Stimulated activated CD4-positive, alpha-beta T cell treated with anti-CD3 and anti-CD28 coated beads, Interleukin-12 subunit alpha, Interleukin-12 subunit beta, amount 100 ng/mL, for 24 hours (primary cell): ENCODE measurements at places on chromosomes 2 and 18.

- no peak for DNase-seq
Observed at GRCh38 chr2:174615871-174616436, 18.4 kb upstream of the WIPF1 start.

DNA sequence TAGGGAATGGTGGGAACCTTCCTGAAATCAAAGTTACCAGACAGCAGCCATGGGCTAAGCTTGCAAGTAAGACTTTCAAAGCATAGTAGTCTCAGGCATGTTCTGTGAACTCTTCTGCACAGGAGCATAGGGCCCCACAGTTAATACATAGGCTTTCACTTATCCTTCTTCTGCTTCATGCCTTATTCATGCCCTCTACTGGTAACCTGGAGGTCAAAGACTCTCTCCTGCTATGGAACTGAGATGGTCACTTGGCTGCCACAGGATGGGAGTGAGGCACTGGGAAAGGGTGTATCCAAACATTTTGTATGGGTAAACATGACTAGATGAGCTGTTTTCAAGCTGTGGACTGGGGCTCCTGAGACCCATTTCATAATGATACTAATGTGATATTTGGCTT is 49.1 kb upstream of the ZNF638 start:
- no peak for DNase-seq

GRCh38 chr18:60060578-60060977 is 160.8 kb downstream of the PMAIP1 start:
- no peak for DNase-seq

DNA sequence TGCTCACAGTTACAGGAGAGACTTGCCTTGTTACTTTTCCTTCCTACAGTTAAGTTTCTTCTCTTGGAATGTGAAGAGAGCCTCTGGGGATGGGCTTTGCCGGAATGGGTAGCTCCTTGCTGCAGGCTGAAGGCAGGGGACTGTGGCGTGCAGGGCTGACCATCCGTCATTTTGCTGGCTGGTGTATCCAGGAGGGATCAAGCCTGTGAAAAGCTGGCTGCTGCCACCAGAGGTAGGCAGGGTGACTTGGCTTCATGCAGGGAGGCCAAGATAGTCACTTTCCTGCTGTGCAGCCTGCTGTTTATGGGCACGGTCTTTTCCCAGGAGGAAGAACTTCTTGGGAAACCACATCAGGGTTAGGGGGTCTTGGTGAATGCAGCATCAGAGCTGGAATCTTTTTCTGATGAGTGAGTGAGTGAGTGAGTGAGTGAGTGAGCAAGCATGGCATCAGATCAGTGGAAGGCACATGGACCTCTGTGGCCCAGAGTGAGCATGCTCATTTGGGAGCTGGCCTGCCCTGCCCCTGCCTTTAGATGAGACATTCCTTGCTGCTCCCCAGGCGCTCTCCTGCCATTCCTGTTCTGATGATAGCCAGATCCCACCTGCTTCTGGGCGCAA is 33.0 kb downstream of the FHOD3 start:
- no peak for DNase-seq

DNA sequence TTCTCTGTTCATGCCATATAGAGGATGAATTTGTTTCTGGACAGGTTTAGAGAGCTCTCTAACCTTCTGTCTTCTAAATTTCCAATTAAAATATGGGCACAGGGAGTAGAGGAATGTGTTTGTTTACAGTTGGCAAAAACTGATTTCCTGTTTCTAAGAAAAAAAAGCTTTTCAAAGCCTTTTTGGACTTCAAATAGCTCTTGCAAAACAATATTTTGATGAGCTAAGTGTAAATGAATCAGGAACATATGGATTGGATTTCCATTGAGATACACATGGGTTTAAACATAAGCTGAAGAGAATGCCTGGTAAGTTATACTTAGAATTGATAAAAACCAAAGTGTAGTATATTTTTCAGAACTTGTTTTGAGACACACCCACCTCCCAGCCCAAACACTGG is 677.5 kb downstream of the NYAP2 start:
- DNase-seq: no peak

GRCh38 chr18:3794537-3795348 is 344.8 kb downstream of the TGIF1 start:
- no peak for DNase-seq

DNA sequence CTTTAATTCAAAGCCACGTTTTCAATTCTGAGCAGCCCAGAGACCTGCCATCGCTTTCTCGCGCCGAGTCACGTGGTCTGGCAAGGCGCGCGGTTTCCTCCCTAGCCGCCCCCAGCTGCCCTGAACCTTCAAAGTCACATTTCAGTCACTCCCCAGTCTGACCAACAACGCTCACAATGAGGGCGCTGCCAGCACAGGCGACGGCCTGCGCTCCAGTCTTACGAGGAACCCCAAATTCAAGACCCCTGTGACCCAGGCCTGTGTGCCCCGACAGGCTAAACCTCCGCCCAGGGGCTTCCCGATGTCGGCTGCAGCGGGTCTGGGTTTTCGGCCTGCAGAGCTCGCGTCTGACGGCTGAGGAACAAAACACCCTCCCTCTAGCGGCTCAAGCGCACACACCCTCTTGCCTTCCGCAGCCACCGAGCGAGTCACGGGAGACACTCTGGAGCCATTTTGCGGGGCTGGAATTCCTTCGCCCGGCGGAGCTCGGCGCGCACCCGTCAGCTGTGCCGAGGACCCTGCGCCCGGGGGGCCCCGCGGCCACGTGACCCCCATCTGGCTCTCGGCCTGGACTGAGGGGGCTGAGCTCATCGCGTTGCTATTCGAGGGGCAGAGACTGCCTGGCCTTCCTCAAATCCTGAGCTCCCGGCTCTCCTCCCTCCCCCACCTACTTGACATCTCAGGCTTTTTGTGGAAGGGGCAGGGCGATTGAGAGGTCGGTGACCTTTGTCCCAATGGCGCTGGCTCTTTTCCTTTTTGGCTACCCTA is 69.9 kb upstream of the ITGB6 start:
- DNase-seq: peak; percentile 49

GRCh38 chr2:215911301-215912085 is 101.9 kb downstream of the MREG start:
- no peak for DNase-seq

- DNase-seq: no peak
Observed at GRCh38 chr2:27871802-27872201, 18.4 kb downstream of the RBKS start.

GRCh38 chr2:186827862-186828492 is 21.0 kb downstream of the ZSWIM2 start:
- DNase-seq: no peak

- no peak for DNase-seq
Observed at GRCh38 chr2:236600892-236601291, 31.3 kb downstream of the ACKR3 start.

DNA sequence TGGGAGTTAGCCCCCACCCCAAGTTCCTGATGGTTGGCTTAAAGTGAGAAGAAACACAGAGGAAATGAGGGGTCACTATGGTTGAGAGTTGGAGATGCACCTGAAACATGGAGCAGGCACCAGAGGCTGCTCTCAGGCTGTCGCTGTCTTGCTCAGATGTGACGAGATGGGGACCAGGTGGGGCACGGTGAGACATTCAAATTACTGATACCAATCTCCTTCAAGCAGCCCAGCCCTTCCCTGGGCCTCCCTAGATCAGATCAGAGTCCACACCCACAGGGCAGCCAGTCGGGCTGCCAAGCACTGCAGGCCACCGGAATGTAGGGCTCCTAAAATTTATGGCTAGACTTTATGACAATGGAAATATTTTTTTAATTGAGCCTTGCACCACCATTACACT is 176.6 kb downstream of the CELF4 start:
- DNase-seq: no peak

DNA sequence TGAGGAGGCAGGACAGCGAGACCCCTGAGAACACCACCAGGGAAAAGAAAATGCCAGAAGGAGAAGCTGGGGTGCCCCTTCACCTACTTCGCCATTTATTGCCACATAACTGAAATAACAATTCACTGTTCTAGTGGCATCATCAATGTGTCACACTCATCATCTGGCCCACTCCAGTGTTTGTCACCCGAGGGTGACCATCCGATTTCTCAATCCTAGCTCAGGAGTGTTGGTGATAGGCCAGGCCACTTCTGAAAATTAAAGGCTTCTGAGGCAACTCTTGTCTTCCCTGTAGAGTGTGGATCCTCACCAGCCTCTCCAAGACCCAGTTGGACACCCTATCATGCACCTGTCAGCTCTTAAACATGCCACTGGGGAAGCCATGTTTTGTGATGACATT is 62.9 kb upstream of the BZW1 start:
- no peak for DNase-seq

GRCh38 chr2:181234487-181234891 is 222.7 kb upstream of the ITGA4 start:
- no peak for DNase-seq

DNA sequence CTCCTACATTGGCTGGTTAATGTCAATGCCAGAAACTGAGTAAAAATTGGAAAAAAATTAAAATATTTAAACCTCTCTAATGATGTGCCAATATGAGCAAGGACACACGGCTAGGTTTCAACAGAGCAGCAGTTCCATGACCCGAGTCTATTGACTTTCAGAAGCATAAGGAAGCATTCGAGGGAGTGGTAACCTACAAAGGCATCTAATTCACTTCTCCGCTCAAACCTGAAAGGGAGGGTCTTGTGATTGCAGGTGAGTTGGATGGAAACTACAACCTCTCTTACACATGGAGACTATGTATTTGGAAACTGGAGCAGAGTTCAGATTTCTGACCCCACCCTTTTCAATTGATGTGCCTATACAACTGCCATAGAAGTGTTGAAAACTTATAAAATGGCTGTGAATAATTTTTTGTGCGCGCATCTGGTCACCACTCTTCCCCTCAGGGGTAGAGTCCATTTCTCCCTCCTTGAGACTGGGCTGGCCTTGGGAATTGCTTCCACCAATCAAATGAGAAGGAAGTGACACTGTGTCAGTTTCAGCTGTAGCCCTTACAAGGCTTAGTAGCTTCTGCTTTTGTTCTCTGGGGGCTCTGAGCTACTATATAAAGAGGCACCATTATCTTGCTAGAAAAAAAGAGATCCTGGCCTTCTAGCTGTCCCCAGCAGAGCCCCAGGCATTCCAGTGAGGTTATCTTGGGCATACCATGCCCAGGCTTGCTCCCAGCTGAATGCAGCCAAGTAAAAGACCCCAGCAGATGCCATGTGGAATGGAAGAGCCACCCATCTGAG is 278.0 kb downstream of the EPHA4 start:
- DNase-seq: no peak

DNA sequence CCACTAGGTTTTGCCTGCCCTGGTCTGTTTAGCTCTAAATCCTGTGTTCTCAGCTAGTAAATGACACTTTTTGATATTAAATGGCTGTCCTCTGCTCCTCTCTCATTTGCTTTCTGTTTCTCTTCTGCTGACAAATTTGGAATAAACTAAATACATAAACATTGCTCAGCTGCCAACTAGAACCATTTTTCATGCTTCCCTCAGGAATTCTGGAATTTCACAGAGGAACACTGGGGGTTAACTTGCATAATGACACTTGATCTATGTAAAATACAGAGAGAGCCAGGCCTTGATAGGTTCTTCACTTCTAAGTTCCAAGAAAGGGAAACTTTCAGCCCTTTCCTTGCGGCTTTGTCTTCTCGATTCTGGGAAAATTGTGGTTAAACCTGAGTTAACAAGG is 450.6 kb upstream of the ST6GAL2 start:
- no peak for DNase-seq

- DNase-seq: no peak
Observed at GRCh38 chr2:45889620-45890370, 238.3 kb downstream of the PRKCE start.

DNA sequence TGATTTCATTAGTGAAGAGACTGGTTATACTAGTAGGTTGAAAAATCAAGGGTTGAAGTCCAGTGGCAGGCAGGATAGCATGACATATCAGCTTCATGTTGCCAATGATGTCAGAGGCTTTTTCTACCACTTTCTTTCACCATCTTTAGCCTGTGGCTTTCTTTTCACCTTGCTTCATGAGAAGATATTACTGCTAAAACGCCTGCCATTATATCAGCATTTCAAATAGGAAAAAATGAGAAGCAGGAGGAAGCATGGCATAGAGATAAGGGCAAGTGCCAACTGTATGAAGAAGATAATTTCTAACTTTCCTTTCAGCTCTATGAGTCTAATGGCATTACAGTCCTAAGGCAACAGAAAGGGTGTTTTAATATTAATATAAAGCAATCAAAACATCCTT is 270.2 kb upstream of the SYT4 start:
- DNase-seq: no peak

DNA sequence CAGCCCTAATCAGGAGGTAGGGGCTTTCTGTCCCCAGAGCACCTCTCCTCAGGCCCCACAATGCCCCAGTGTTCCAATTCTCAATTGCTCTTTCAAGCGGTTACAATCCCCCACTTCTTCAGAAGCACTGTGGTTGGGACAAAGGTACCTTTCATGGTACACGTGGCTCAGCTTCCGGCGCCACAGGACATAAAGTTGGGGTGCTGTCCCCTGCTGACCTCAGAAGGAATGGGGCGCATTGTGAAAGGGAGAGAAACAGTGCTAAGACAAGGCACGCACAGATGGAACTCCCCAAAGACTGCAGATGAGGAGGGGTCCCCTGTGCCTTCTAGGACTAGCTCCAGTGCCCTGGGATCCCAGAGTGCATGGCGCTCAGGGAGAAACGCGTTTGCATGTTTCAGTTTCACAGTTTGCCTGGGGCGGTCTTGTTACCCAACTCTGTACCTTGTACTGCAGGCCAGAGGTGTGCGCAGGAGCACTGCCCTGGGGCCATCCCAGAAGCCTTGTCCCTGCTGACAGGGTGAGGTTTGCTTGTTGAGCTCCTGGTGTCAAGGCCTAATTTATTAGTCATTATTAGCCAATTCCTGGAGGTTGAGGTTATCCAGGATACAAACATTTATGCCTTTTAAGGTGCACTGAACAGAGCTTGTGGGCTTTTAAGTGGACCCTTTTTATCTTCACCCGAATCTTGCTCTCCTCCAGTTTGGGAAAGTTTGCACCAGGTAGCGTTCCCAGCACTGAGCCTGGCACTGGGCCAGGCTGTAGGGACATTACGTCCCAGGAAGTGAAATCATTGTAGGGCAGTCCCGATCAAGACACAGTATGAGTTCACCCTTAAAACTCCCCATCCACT is 7.6 kb downstream of the CNDP1 start:
- no peak for DNase-seq

GRCh38 chr2:239791526-239792404 is 233.4 kb downstream of the NDUFA10 start:
- DNase-seq: no peak

DNA sequence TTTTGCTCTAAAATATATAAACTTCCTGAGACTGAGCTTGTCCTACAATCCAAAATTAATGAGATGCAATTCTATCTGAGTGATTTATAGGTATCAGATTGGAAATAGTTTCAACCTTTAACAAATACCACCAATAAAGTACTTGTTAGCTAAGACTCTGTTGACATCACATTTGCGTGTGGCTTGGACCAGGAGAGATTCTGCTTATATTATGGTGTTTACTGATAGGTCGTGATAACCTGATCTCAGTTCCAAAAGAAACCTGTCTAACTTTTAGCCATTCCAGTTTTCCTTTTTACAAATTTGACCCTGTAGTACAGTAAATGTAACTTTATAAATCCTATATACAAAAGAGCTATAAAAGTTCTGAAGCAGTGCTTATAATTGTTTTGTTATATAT is 78.4 kb upstream of the ABCA12 start:
- DNase-seq: no peak
